ENCODE measurements at places on chromosomes 5 and 9.

DNA sequence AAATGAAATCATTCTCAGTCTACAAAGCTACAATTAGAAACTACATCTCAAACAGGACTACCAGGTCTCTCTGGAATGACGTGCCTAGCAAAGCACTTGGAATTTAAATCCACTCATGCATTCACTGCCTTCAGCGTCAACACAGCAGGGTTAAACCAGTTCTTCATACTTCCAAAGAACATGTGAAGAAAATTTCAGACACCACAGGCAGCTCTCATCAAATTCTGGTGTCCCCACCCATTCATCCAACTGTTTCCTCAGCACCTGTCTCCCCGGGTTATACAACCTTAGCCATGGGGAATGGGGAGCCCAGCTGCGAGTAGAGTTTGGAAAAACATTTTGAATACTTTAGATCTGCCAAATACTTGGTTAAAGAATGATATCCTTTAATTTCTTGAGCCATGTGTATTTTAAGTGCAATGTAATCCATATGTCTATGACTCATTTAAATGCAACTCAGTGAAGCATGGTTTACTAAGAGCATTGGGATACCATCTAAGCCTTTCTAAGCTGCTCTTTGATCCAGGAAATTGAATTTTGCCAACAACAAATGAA is 17.5 kb downstream of the ADAM19 start:
- DNase-seq = no peak

- no peak for DNase-seq
Observed at GRCh38 chr5:1054799-1055775, 46.5 kb downstream of the NKD2 start.

DNA sequence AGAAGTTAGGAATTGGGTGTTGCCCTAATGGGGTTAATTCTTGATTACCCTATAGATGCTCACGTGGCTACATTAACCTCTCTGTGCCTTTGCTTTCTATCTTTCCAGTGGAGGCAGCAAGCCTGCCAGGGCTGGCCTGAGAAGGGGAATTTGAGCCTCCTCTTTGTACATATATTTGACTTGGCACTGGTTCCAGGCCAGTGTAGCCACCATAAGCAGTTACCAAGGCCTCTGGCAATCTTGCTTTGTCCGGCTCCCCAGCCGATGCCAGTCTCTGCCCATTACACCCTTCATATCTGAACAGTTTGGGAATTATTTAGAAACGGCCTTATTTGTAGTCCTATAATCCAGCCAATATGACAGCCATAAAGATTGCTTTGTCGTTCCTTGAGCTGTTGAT is 58.6 kb upstream of the PPARGC1B start:
- no peak for DNase-seq

- DNase-seq = peak; percentile 28
Observed at GRCh38 chr5:113246361-113246870, 188.4 kb downstream of the TSSK1B start.

DNA sequence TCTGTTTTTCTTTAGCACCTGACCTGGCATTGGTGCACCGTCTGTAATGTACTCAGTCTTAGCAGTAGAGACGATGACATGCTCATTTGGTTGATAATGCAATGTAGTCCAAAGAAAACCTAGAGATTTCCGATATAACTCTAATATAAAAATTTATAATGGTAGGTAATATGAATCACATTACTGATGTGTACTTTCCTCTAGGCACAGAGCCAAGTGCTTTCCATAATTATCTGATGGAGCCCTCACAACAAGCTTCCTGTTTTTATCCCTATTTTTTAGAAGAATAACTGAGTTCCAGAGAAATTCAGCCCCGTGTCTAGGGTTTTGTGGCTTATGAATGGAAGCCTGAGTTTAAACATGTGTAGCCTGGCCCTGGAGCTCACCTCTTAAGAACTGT is 53.7 kb downstream of the KDM4C start:
- no peak for DNase-seq

DNA sequence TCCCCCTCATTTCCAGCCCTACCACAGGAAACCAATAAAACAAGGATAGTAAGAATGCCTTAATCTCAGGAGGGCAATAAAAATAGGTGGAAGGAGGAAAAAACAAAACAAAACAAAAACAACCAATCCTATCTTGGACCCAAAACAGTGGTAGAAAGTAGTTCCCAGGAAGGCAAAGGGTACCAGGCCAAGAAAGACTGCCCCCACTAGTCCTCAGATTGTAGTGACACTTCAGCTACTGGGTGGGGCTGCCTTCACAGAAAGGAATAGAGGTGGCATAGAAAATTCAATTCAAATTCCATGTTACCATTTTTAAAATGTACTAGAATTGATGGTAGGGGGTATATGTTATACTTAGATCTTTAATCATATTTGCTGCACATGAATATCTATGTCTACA is 59.3 kb downstream of the DPYSL3 start:
- no peak for DNase-seq

DNA sequence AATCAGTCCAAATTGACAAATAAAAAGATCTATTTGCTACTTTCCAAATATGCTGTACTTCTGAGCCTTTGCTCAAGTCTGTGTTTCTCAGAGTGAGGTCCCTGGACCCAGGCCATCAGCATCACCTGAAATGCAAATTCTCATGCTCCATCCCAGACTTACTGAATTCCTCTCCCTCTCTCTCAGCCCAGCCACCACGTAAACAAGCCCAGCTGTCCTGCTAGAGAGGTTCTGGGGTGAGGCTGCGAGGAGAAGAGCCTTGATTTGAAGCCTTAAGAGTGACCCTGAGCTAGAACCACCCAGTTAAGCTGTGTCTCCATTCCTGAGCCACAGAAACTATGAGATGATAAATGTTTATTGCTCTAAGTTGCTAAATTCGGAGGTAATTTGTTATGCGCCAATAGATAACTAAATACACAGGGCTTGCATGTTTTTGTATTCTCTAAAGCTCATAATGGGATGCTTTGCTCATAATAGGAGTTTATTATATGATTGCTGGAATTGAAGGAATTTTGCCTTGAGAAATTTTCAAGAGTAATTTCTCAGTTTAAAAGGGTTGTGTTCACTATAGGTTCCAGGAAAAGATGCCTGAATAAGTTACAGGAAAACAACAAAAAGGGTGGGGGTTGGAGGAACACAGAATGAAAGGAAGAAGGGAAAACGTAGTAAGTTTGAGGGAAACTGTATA is 98.9 kb upstream of the SPATA31D4 start:
- no peak for DNase-seq

- DNase-seq = peak; percentile 37
Observed at GRCh38 chr9:129221233-129221632, 43.2 kb upstream of the IER5L start.

- no peak for DNase-seq
Observed at GRCh38 chr5:675871-676698, 17.1 kb downstream of the TPPP start.

DNA sequence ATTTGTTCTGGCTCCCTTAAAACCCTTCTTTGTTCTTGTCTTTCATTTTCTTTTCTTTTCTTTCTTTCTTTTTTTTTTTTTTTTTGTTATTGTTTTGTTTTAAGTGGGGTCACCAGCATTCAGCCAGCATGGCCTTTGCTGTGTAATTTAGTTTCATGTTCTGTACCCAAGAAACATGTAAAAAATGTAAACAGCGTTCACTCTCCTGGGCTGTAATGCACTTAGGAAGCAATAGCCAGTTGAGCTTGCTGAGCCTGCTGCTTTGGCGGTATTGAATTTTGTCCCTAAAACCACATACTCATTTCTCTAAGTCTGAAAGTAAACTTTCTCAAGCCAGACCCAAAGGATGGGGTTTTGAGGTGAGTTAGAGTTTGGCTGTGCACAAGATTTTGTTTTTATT is 158.6 kb downstream of the PAPPA start:
- no peak for DNase-seq

- no peak for DNase-seq
Observed at GRCh38 chr5:61809651-61810050, 477.6 kb downstream of the ZSWIM6 start.

DNA sequence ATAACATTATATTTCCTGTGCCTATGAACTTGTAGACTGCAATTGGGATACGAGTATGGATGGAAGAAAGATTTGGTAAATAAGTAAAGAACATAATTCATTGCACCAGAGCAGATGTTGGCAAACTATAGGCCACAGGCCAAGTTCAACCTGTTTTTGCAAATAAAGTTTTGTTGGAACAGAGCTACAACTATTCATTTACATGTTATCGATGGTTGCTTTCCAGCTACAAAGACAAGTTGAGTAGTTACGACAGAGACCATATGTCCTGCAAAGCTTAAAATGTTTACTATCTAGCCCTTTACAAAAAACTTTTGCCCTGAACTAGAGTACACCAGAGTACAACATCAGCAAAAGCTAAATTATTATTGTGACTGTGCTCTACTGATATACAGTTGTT is 169.1 kb upstream of the DMAC1 start:
- no peak for DNase-seq

GRCh38 chr5:109656829-109657228 is 32.9 kb upstream of the MAN2A1 start:
- peak; percentile 96 for DNase-seq

DNA sequence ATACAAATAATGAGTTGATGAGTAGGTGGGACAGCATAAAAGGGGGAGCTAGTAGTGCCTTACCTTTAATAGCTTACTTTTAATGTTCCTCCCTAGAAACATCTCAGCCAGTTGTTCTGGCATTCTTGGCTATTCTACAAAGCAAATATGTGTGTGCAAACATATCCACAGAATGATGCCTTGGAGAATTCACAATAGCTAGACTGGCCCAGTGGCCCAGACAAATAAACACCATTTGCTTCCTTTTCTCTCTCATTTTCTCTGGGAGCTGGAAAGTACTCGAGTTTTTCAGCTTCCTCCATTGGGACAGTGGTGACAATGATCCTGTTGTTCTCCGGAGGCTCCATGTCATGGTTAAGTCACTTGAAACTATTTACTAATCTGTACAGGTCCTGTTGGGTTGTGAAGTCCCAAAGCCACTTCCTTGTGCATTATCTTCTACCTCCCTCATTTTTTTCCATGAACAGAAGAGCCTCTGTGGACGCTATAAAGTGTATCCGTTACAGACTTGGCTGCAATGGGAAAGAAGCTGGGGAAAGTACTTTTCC is 122.9 kb downstream of the DMAC1 start:
- DNase-seq = no peak

GRCh38 chr9:128819716-128820664 is 1.7 kb downstream of the ENDOG start:
- DNase-seq = peak; percentile 16

DNA sequence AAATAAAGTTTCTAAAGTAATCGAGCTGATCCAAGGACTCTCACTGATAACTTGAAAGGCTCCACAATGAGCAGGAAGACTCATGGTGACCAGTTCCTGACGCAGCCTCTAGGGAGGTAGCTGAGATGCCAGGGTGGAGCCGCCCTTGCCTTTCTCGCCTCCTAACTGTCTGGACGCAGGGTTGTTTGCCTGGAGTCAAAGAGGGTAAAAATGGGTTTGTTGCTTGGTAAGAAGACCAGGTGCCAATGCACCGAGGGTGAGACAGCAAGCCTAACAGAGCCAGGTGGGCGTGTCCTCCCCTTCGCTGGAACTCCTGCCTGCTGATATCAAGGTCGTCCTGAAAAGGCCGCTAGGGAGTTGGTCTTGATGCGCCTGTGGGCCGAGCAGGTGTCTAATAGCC is 48.6 kb upstream of the FCN1 start:
- DNase-seq = no peak

- DNase-seq = no peak
Observed at GRCh38 chr9:19231126-19231903, 822 bp downstream of the DENND4C start.

DNA sequence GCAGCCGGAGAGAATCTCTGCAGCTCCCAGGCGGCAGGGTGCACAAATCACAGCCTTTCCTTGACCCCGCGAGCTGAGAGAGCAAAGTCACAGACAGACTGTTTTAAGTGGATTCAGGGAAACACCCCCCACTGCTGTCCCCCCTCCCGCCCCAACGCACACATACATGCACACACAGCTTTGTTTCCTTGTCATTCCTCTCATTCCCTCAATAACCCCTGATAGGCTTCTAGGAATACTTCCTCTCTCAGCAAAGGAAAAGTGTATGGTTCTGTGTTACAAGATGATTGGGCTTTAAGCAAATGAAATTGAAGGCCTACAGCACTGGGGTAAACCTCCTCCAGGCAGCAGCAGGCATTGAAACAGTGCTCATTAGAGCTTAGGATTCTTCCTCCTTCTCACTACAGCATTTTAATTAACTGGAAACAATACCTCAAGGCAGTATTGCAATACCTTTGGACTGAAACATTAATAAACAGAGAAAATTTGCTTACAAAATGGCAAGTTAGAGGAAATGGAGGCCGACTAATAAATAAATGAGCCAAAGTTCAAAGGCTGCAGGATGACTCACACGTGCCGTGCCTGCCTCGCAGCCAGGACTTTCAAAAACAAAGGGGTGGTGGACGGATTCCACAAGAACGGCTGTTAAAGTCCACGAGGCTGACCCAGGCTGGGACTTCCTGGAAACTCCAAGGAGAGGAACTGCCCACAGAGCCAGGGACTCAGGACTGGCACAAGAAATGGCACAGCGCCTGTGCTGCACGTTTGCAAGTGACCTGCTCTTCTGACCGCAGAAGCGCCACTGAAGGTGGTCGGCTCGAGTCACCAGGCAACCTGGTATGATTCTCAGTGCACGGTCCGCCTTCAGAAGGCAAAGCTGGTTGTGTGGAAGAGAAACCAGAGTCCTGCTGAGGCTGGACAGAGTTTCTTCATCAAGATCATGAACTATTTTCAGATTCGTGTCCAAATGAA is 236.2 kb downstream of the SYK start:
- no peak for DNase-seq

GRCh38 chr9:95213117-95213516 is 104.4 kb downstream of the FANCC start:
- no peak for DNase-seq

DNA sequence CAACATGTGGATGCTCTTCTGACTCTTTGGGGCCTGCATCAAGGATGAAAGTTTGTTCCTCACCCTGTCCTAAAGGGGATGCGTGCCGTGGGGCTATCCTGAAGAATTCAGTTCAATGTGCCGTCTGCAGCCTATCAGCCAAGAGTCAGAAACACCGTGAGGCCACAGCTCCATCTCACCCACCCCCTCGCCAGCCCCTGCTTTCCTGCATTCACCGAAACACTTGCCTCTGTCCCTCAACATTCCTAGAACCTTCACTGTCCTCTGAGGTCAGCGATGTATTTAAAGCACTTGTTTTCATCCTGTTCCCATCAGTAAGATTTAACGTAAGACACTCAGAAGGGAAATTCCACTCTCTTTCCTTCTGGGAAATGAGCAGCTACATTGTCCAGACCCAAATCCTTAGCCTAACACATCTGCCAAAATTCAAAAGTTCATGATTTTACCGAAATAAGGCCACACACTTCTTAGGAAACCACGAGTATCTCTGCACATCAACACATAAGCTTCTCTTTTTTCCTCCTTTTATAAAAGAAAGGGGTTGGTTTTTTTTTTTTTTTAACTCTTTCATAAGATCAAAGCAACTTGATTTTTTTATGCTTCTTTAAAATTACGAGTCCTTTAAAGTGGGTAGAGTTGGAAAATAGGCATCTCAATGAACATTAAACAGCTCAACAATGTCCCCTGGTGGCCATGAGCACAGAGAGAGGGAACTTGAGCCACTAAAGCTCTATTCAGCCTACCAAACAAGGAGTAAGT is 100.7 kb downstream of the SUSD1 start:
- DNase-seq = peak; percentile 80

Measured in Kasumi-1 (cell line).